ENCODE measurements at places on chromosomes 12 and 14. TPM values are rescaled to one million over a fixed set of nuclear protein-coding genes. Genes with fewer than 3 reads are reported as not detected.

DNA sequence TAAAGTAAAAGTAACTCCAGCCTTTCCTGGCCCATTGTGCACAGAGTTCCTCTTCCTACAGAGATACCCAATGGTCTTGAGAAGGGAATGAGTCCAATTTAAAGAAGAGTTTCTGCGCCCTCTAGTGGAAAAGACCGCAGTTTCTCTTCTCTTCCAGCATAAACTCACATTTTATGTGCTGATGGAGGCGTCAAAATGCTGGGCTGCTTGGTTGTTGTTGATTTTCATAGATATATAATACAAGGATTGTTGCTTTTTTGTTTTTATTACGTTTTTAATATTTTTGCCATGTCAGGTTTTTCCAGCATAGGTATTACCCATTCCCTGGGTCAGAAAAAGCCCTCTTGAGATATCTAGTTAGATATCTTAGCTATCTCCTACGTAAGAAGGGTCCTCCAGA is 356.9 kb upstream of the STXBP6 start:
- H3K4me1 ChIP-seq, result peaks cover 2% of the 10 kb centered on the region
- peak; percentile 65 for DNase-seq
- H3K36me3 ChIP-seq, result no peaks in the 10 kb centered on the region
- no peaks in the 10 kb centered on the region for H3K27me3 ChIP-seq

The OASL gene
- not detected for total RNA-seq

DNA sequence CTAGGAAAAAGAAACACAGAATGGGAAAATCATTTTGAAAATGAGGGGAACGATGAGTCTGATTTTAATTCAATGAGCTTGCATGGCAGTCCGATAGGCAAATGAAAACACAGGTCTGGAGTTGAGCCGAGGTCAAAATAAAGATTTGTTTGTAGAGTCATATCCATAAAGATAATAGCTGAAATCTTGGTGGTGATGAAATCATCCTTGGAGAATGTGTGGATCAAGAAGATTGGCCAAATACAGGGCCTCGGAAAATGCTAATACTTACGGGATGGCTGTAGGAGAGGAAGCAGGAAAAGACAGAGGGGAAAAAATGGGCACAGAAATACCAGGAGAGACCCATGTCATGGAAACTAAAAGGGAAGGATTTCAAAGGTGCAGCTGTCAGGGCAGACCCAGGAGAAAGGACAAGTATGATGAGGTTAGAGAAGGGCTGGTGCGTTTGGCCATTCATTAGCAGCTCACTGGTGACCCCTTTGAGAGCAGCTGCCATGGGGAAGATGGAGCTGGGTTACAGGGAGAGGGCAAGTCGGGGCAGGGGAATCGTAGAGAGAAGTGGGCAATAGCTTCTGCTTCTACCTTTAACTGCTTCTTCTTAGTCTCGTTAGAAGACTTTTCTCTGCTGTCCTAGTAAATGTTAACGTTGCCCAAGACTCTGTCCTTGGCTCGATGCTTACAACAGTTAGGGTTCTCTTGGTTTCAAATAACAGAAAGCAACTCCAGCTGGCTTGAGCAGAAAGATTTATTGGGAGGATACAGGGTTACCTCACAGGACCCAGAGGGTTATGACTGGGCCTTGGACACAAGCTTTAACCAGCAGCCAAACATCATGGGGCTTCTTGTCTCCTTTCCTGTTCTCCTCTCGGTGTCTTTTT is 161.8 kb downstream of the EFCAB11 start:
- H3K27ac ChIP-seq, result no peak overlapping the region
- peak overlapping the region; percentile 14 for H3K4me3 ChIP-seq
- no peaks in the 10 kb centered on the region for H3K36me3 ChIP-seq
- H3K4me1 ChIP-seq, result no peaks in the 10 kb centered on the region
- no peak for DNase-seq

The NEUROD4 gene
- not detected for total RNA-seq

The TOMM20L gene
- not detected for total RNA-seq

GRCh38 chr14:49934646-49935045 is 41.8 kb downstream of the ARF6 start:
- peaks cover 2% of the 10 kb centered on the region for H3K27me3 ChIP-seq
- DNase-seq, result no peak
- no peaks in the 10 kb centered on the region for H3K4me1 ChIP-seq
- H3K4me3 ChIP-seq, result no peak overlapping the region

DNA sequence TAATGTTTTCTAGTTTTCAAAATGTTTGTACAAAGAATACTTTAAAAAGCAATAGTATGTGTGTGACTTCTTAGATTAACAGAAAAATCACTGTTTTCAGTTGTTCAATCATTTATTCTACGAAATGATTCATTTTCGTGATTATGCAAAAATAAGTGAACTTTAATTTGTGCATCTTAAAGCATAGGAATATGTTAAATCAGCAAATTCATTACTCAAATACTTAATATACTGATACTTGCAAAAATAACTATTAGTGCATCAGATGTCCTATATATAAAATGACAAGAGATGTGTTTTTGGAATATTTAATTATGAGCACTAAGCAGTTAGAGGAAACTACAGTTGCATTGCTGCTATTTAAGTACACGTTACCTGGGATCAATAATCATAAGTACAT is 11.0 kb downstream of the SOX5 start:
- no peaks in the 10 kb centered on the region for H3K36me3 ChIP-seq
- DNase-seq, result no peak
- no peaks in the 10 kb centered on the region for H3K27me3 ChIP-seq
- H3K4me3 ChIP-seq, result no peak overlapping the region
- H3K27ac ChIP-seq, result no peak overlapping the region

DNA sequence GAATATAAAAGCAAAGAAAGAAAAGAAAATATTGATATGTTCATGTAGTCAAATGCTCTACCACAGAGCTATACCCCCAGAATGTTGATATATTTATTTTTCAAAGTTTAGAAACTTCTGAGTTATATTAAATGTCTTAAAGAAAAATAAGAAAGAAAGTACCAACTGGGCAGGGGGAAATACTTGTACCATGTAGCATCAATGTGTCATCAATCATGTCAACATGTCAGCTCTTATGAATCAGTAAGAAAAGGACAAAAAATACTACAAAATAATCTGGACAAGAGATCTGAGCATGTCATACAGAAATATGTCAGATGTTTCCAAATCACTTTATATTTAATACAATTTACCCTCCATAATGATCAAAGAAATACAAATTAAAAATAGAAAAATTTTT is 595.1 kb upstream of the ATP2B1 start:
- H3K4me3 ChIP-seq, result no peak overlapping the region
- no peaks in the 10 kb centered on the region for H3K36me3 ChIP-seq
- H3K4me1 ChIP-seq, result peaks cover 6% of the 10 kb centered on the region
- no peak for DNase-seq
- no peak overlapping the region for H3K27ac ChIP-seq
- H3K27me3 ChIP-seq, result no peaks in the 10 kb centered on the region

The MMP14 gene
- 819 TPM for total RNA-seq

The CGRRF1 gene
- 31.1 TPM for total RNA-seq

DNA sequence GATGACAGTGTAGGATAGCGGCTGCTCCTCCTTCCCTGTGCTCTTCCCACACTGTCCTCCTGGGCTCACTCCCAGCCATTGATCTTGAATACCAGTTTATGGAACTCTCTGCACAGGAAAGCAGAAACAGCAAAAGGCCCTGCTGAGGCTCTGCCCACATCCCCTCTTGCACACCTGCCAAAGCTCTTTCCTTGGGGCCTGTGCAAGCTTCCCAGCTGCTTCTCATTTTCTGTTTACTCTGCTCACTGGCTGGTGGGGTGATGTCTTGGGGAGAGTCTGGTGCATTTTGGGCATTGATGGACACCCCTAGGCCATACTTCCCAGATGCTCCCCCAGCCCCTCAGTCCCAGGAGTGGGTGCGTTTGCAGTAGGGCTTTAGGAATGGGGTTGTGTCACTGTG is 361.8 kb downstream of the TMEM121 start:
- H3K27ac ChIP-seq, result no peak overlapping the region
- peaks cover 5% of the 10 kb centered on the region for H3K36me3 ChIP-seq
- H3K4me1 ChIP-seq, result no peaks in the 10 kb centered on the region
- DNase-seq, result no peak
- peaks cover 12% of the 10 kb centered on the region for H3K27me3 ChIP-seq

The ZFHX2 gene
- total RNA-seq, result 12.7 TPM

DNA sequence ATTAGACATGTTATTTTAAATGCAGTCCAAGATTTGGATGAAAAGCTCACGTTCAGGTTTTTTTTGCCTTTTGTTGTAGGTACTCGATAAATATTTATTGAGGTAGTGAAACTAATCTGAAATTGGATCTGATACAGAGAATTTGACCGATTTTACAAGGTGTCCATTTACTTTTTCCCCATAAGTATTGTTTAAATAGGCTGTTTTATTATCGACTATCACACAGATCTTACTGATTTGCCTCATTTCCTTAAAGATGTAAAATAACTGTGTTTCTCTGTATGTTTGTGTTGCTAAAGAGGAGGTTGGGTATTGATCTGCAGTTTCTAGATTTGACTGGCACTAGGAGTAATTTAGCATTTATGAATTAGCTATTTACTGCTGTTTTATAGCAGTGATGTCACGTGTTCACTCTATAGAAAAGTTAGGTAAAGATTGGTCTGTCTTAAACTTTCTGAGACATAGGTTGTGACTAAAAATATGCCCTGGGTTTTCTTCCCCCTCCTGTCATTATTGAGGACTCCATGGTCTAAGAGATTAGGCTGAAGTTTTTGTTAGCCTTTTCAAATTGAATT is 3.5 kb downstream of the RAP1B start:
- H3K36me3 ChIP-seq, result peaks cover 17% of the 10 kb centered on the region
- peaks cover 45% of the 10 kb centered on the region for H3K4me1 ChIP-seq
- peaks cover 8% of the 10 kb centered on the region for H3K27me3 ChIP-seq
- DNase-seq, result no peak
- H3K27ac ChIP-seq, result peak overlapping the region; percentile 7
- H3K4me3 ChIP-seq, result peak overlapping the region; percentile 16

The RNASE3 gene
- not detected for total RNA-seq

DNA sequence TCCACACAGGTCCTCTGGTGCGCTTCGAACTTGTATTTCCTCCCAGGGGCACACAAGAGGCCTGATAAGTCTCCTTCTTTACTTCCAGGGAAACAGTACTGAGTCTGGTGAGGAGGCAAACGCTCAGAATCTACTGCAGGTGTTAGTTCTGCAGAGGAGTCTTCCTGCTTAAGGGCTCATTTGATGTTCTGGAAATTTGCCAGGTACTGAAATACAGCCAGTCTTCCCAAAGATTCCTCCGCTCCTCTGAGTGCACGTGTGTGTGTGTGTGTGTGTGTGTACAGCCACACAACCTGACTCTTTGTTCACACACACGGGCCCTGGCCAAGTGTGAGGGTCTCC is 92.0 kb downstream of the FBXL14 start:
- H3K36me3 ChIP-seq, result peaks cover 4% of the 10 kb centered on the region
- no peak overlapping the region for H3K4me3 ChIP-seq
- no peak overlapping the region for H3K27ac ChIP-seq
- H3K27me3 ChIP-seq, result peaks cover 10% of the 10 kb centered on the region

DNA sequence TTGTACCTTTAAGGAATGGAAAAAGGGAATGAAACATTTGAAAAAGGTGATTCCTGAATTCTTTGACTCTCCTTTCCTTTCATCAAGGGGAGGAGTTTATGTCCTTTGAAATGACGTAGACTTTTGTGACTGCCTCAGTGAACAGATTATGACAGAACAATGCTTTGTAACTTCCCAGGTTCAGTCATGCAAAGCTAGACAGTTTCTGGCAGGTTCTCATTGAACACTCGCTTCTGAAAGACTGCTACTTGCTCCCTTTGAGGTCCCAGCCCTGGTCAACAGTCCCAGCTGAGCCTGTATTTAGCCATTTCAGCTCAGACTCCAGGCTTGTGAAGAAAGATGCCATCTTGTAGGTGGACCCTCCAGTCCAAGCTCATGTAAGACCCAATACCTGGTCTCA is 1178.9 kb downstream of the BCL11B start:
- no peaks in the 10 kb centered on the region for H3K4me1 ChIP-seq
- no peaks in the 10 kb centered on the region for H3K36me3 ChIP-seq
- no peak for DNase-seq

DNA sequence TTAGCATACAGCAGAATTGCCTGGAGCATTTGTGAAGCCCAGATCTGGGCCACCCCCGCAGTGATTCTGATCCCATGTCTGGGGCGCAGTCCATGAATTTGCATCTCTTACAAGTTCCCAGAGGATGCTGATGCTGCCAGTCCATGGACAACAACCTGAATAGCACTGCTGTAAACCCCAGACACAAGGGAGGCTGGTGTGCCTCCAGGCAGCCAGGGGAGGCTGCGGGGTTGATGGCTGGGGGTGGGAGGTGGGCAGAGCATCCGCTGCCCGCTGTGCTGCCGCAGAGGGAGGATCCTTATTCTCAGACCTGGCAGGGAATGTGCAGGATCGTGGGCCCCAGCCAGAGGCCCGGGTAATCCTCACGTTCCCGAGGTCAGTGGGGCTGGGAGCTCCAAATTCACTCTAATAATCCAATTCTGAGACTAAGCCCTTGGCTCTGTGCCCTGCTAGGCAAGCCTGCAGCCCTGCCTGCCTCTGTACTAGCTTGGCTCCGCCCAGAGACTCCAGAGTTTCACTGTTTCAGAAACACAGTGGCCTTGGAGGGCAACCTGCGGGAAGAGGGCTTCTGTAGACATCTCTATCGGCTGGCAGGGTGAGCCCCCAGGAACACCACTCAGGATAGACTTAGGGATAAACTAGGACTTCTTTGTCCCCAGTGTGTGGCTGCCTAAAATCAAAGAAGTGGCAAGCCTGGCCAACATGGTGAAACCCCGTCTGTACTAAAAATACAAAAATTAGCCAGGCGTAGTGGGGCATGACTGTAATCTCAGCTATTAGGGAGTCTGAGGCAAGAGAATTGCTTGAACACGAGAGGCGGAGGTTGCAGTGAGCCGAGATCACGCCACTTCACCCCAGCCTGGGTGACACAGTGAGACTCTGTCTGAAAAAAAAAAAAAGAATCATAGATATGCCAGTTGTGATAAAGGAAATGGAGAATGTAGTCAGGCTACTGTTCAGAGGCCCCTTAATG is 17.8 kb upstream of the MLEC start:
- H3K4me1 ChIP-seq, result no peaks in the 10 kb centered on the region
- no peak for DNase-seq
- H3K4me3 ChIP-seq, result no peak overlapping the region
- H3K27ac ChIP-seq, result no peak overlapping the region
- H3K36me3 ChIP-seq, result no peaks in the 10 kb centered on the region
- peaks cover 4% of the 10 kb centered on the region for H3K27me3 ChIP-seq

DNA sequence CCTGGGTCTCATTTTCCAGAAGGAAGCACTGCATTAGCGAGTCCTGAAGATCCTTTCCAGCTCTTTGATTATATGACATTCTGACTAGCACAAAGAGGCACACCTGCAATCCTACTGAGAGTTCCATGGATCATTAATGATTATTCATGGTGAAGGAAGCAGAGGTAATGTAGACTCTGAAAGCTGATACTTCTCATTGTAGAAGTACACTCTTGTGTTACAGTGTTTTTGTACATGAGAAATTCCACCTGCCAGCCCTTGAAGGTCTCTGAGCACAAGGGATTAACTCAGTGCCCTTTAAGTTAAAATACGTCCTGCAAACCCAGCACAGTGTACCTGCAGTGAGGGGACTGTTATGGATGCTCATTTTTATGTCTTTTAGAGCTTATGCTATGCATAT is 558.8 kb upstream of the FBXO33 start:
- H3K27ac ChIP-seq, result no peak overlapping the region
- no peak for DNase-seq
- H3K4me1 ChIP-seq, result no peaks in the 10 kb centered on the region
- H3K36me3 ChIP-seq, result no peaks in the 10 kb centered on the region
- peaks cover 2% of the 10 kb centered on the region for H3K27me3 ChIP-seq
- H3K4me3 ChIP-seq, result no peak overlapping the region

The RDH12 gene
- 0.44 TPM for total RNA-seq

- H3K27me3 ChIP-seq, result no peaks in the 10 kb centered on the region
- no peaks in the 10 kb centered on the region for H3K36me3 ChIP-seq
- no peaks in the 10 kb centered on the region for H3K4me1 ChIP-seq
- H3K27ac ChIP-seq, result no peak overlapping the region
- DNase-seq, result no peak
These were observed 161.7 kb upstream of the EEA1 start for GRCh38 chr12:93090731-93091172.
